ENCODE measurements at places on chromosomes 6 and 20.

GRCh38 chr6:166289207-166290060 lies 18.8 kb downstream of the PRR18 start:
- no peak for DNase-seq

GRCh38 chr6:45850378-45851033 lies 165.2 kb downstream of the CLIC5 start:
- DNase-seq: no peak

- no peak for DNase-seq
Observed at GRCh38 chr6:19669206-19669605, 168.0 kb upstream of the ID4 start.

- DNase-seq: no peak
Observed at GRCh38 chr20:20192366-20192765, 140.0 kb downstream of the CFAP61 start.

DNA sequence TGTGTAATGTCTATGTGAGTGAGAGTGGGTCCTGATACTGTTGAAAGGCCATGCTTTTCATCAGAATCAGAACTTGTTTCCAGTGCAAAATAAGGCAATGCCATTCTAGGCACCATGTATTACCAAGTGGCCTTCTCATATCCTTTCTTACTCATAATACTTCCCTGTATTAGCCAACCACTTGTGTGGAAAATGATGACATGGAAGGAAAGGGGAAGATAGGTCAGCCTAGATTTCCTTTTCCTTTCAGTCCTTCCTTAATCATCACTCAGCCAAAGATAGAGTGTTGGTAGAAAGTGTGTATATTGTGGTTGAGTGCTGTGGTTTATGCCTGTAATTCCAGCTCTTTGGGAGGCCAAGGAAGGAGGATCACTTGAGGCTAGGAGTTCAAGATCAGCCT lies 158.6 kb upstream of the PREP start:
- no peak for DNase-seq
